ENCODE measurements at places on chromosomes 7 and 10.

- peak; percentile 36 for DNase-seq
These were observed 10.9 kb upstream of the LGI1 start for GRCh38 chr10:93746844-93747284.

- DNase-seq = peak; percentile 41
These were observed 92.2 kb upstream of the EFCAB10 start for GRCh38 chr7:105673367-105674084.

GRCh38 chr10:100901051-100901450 is 11.7 kb upstream of the SLF2 start:
- DNase-seq = no peak

DNA sequence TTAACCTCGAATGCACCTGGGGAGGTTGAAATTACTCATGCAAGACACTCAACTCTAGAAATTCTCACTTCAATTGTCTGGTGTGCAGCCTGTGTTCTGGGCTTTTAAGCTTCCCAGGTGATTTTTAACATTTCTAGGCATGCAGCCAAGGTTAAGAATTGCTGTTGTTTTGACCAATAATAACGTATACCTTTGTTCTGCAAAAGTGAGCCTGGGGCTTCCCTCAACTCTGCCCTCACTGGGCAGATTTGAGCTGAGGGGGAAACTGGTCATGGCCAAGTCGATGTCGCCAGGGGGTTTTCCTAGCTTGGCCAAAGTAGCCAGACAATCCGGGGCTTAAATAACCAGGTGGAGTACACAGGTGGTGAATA is 568 bp downstream of the PRSS2 start:
- no peak for DNase-seq

- no peak for DNase-seq
These were observed 67.7 kb upstream of the KMT2E start for GRCh38 chr7:104946338-104946737.

DNA sequence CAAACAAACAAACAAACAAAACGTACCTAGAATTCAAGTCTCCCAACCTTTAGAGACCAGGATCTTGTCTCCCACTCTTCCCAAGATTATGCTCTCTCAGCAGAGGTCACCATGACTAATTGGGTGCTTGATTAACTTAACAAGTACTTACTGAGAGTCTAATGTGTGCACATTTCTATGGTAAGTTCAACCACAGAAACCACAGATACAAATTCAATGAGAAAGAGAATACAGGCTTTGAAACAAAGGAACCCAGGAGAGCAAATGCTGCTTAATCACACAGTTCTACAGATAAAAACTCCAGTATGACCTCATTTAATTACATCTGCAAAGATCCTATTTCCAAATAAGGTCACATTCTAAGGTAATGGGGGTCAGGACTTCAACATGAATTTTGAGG is 142.8 kb downstream of the DNAJC1 start:
- DNase-seq = no peak

DNA sequence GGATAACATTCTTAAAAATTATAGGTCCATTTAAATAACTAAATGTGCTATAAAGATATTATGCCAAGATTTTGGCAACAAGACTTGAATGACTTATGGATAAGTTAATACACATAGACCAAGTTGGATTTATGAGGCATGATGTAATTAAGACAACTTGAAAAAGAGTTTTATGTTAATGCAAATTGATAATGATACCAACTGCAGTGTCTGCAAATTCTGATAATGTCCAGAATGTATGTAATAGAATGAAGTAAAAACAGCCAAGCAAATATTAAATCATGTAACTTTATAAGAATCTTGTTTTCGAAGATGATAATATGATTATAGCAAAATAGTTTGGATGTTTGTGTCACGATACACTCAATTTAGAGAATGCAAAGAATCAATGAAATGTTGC is 868.3 kb downstream of the DNAJB9 start:
- DNase-seq = no peak

- DNase-seq = no peak
These were observed 6.2 kb upstream of the MYL7 start for GRCh38 chr7:44147026-44147991.

DNA sequence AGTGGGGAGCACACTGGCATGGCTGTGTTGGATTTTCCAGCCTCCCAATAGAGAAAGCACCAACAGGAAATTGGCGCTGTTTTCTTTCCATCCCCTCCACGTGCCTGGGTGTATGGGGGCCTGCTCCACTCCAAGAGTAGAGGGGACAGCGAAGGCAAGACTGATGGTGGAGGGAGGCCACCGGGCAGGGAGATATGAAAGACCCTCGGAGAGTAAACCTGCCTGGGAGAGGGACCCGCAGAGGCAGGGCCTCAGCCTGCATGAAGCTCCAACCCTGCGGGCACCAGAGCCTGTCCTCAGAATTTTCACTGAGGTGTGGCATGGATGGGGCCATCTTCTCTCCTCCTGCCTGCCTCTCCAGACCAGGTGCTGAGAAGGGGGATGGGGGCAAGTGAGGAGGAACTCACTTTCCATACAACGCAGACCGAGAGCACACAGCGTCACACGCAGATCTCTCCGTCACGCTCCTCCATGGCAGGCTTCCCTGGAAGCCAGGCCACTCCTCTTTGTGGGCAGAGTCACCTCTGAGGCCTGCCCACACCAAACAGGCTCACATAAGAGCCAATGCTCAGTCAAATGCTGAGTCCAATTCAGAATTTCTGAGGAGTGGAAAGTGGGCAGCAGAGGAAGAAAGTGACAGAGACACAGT is 18.8 kb downstream of the ANXA11 start:
- DNase-seq = no peak

GRCh38 chr10:121426307-121426706 is 171.9 kb downstream of the FGFR2 start:
- peak; percentile 47 for DNase-seq

- no peak for DNase-seq
These were observed 41.1 kb downstream of the SIRT1 start for GRCh38 chr10:67925449-67926005.

- DNase-seq = no peak
These were observed 34.0 kb downstream of the TMEM270 start for GRCh38 chr7:73894733-73895551.

DNA sequence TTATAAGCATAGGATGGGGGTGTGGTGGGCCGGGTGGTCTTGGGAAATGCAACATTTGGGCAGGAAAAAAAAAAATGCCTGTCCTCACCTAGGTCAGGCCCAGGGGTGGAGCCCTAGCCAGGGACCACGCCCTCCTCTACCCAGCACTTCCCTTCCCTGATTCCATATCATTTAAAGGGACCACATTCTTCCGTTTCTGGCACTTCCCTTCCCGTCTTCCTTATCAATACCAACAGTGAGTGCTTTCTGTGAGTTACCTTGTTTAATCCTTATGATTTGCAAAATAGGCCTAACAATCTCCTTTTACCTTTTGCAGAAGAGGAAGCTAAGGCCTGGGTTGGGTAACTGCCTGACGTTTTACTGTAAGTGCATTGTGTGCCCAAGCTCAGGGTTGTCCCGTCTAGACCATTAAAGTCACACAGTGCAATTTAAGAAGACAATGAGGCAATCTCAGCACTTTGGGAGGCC is 16.7 kb upstream of the C10orf95 start:
- peak; percentile 76 for DNase-seq

- no peak for DNase-seq
These were observed 280.2 kb upstream of the HGF start for GRCh38 chr7:82049891-82050533.

GRCh38 chr10:14684354-14684753 is 90.3 kb downstream of the FAM107B start:
- no peak for DNase-seq

DNA sequence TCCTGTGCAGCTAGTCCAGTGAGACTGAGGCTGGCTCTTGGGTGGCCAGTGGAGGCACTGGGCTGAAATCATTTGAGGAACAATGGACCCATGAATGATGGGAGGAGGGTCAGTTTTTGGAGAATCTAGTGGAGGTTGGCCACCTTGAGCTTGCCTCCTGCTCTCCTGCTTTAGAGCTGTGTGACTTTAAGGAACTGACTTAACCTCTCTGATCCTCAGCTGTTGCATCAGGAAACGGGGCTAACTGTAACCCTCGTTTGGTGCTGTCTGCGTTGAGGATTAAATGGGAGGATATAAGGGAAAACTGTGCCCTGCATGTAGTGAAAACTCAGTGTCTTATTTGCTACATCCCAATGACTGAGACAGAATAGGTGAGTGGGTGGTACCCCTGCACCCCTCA is 115.4 kb upstream of the PPIF start:
- no peak for DNase-seq

DNA sequence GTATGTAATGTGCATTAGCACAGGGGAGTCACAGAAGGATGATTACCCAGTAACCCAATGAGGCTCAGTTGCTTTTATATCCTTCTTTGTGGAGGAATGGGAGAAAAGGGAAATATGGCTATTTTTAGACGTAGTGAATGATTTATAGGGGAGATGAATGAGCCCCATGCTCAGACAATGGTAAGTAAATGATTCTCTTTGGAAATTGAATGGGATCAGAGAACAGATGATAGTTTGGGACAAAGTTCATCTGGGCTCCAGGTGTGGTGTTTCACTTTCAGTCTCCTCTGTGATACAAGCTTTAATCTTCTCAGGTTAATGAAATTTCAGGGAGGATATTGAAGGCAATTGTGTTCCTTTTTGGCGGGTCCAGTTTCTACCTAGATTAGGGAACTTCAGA is 63.0 kb upstream of the MPP7 start:
- DNase-seq = no peak

- DNase-seq = no peak
These were observed 39.7 kb upstream of the ZMYND11 start for GRCh38 chr10:95356-96115.

- no peak for DNase-seq
These were observed 45.3 kb downstream of the WDFY4 start for GRCh38 chr10:48729941-48730457.

GRCh38 chr10:101839416-101840063 is 4.1 kb downstream of the KCNIP2 start:
- peak; percentile 59 for DNase-seq

GRCh38 chr7:116561697-116562483 is 37.1 kb downstream of the CAV1 start:
- no peak for DNase-seq

- DNase-seq = no peak
These were observed 586.1 kb downstream of the INHBA start for GRCh38 chr7:41116817-41117216.

GRCh38 chr7:81407094-81407493 is 362.8 kb downstream of the HGF start:
- no peak for DNase-seq

DNA sequence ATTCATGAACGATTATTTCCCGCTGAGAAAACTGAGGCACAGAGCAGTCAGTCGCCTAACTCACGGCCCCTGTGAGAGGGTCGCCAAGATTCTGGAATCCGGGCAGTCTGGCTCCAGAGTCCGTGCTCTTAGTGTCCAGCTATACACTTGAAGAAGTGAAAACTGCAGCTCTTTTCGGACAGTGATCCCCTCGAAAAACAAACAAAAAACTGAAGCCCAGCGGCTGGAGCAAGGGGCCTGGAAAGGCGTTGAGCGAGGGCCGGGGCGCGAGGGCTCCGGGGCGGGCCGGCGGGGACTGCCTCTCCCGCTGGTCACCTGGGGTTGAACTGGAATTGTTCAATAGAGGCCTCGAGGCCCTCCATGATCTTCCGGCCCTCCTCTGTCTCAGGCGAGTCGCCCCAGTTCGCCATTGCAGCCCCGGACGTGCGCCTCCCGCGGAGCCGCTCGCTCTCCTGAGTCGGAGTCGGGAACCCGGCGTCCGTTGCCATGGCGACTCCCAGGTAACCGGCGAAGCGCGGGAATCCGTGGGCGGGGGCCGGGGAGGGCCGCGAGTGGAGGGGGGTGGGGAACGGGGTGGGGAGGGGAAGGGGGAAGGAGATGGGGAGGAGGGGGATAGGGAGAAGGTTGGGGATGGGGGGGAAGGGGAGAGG is 881 bp downstream of the C10orf67 start:
- peak; percentile 56 for DNase-seq

GRCh38 chr10:117967149-117967650 is 79.5 kb downstream of the RAB11FIP2 start:
- no peak for DNase-seq

GRCh38 chr10:63819753-63820329 is 298.6 kb downstream of the REEP3 start:
- peak; percentile 59 for DNase-seq

GRCh38 chr7:129376076-129376777 is 58.0 kb upstream of the STRIP2 start:
- DNase-seq = peak; percentile 85
